ENCODE measurements at places on chromosomes 13 and 19.

DNA sequence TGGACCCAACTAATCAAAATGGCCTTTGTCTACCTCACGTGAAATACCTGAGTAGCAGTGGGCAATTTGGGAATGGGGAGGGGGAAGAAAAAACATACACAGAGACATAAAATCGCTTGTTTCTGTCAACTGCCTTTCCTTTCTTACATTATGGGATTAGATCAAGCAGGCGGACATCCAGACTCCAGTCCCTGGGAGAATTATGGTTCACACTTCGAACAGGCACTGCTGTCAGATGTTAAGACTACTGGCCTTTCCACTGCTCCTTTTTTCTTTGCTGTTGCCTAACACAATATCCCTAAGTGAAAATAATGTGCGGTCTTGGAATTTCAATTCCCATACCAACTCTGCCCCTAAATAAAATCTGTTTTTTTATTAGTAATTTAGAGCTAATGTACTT, 1719.7 kb upstream of the SLC10A2 start:
- DNase-seq = no peak

- DNase-seq = no peak
These were observed 151.5 kb downstream of the RGCC start for GRCh38 chr13:41608839-41609177.

GRCh38 chr13:28849441-28849840, 29.3 kb downstream of the MTUS2 start:
- DNase-seq = no peak

- DNase-seq = no peak
These were observed 13.1 kb downstream of the IRS2 start for GRCh38 chr13:109773276-109773675.

DNA sequence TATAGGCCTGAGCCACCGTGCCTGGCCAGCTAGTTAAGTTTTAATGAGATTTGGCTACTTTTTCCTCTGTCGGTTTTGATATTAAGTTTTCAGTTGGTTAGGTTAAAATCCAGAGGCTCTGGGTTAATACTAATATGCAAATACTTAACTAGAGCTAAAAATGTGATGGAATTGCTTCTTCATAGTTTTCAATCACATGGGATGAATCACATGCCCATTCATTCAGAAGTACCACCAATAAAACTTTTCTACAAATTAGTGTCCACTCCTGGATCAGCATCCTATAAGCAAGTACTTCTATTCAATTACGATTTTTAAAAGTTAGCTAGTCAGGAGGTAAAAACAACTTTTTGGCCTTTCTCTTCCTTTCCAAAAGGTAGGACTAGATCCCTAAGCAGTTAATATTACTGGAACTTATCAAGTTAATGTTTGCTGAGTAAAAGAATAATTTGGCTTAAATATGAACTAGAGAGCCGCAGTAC, 4.3 kb downstream of the SLC25A30 start:
- no peak for DNase-seq

DNA sequence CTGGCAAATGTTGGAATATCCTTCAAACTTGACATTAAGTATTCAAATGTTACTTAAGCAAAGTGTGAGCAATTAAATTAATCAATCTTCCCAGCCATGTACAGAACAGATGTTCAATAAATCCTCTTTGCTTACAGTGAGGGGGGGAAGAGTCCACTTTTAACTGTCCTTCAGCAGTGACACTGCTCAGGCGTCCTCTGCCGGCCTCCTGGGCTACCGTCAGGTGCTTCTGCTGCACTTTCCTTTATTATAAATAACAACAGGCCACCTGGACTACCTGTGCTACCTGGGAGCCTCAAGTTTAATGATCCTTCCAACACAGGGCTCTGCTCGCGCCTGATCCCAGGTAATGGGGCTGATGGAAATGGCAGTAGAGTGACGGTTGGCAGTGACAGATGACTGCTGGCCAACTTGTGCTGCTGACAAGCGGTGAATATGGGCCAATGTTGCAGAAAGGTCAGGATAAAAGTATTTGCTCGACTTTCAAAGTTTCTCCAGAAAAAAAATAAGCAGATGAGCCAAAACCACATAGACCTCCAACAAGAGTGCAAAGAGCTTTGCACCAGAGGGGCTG, 460.0 kb upstream of the ZNF507 start:
- no peak for DNase-seq

- peak; percentile 61 for DNase-seq
These were observed 19.5 kb downstream of the NUFIP1 start for GRCh38 chr13:44969551-44970484.

GRCh38 chr19:37362733-37363132, 8.2 kb upstream of the ZNF527 start:
- no peak for DNase-seq

DNA sequence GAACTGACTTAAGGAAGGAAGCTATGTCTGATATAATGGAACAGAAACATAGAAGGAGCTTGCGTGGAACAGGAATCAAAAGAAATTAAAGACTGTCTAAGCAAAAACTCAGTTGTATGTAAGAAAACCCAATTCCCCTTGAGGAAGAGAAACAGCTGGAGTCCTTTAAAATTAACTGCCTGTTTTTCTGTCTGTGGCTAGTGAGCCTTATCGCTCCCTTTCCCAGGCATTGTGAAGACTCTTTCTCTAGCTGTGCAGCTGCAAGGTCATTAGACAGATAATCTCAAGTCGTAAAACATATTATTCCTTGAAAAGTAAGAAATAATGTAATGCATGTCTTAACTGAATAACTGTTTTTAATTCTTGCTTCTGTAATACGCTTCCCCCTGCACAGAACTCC, 39.7 kb upstream of the IGSF23 start:
- DNase-seq = no peak

DNA sequence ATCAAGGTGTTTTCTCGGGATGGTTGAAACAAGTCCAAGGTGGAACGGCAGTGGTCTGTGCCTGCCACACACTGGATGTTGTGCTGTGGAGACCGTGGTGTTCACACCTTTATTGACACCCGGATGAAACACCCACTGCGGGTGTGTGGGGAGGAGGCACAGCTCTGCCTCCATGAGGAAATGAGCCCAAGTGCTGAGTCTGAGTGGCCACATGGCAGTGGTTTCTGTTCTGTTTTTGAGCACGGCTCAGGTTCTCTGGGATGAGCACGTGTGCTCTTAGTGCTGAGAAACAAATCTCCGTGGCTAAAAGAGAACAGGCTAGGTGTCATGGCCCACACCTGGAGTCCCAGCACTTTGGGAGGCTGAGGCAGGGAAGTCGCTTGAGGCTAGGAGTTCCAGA, 29.5 kb downstream of the UPF1 start:
- DNase-seq = no peak

DNA sequence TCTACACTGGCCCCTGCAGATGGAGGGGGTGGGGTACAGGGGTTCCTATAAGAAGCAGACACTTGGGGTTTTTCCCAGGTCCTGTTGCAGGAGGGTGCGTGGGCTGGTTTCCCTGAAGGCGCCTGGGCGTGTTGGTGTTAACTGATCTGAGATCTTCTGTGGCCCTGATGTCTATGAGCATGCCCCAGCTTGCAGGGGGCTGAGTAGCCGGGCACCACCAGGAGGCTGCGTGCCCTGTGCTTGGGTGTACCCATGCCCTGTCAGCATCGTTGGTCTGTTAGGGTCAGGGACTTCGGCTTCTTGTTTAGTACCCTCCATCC, 45.3 kb downstream of the CAPN12 start:
- DNase-seq = no peak

- DNase-seq = peak; percentile 74
These were observed at the start of gene ZNF99 for GRCh38 chr19:22783651-22784410. Gene ZNF99, minus strand, starts transcription at chr19:22784151. Its CDS starts 135 bp downstream, at chr19:22784016.

GRCh38 chr13:33556828-33557227, 261.1 kb upstream of the RFC3 start:
- no peak for DNase-seq

DNA sequence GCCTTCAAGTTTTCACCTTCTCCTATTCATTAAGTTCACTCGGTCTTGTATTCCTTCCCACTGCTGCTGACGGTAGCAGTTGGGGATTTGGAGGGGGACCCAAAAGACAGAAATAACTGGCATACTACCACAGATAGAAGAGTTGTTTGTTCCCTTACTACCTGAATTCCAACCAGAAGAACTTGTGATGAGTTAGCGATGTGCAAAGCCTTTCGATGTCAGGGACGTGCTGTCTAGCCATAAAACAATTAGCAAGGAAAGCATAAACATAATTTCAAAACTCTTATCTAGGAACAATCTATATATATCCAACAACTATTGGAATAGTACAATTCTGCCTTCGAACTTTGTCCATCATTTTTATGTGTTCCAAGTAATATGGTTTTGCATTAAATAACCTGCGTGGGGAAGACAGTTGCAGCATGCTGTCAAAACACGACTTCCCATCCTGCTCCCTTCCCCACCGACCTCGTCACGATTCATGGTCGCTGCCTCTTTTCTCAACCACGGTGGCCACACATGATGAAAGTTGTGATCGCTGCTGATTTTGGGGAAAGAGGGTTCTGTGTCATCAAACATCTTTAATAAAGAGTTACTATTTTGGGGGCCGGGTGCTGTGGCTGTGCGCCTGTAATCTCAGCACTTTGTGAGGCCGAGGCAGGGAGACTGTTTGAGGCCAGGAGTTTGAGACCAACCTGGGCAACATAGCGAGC, 3.8 kb upstream of the SLC7A9 start:
- DNase-seq = no peak

GRCh38 chr13:77544355-77544754, 8.8 kb downstream of the SCEL start:
- no peak for DNase-seq

DNA sequence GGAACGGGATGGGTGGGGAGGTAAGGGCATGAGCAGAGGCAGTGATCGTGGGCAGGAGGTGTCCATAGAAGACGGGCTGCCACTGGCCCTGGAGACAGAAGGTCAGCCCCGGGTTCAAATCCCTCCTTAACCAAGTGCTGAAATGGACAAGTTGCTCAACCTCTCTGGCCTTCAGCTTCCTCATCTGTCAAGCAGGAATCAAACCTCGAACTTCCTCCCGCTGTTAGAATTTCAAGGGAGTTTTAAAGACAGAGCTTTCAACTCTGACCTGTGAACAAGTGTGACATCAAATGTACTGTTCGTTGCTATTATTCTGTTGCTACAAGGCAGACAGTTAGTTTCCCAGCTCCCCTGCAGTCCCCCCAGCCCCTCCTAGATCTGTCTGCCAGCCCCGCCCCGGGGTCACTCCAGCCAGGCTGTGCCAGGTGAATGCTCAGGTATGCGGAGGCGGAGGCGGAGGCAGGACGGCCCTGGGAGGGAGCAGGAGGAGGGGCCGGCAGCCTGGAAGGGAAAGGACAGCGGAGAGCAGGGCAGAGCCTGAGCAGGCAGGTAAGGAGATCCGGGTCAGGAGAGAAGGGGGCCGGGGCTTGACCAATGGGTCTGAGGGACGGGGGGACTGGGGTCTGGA, at the start of gene EPS8L1:
Gene EPS8L1 (plus strand): TSS at position 499 of the 628 bp plus-strand sequence. CDS start 576 bp downstream, outside the sequence.
- DNase-seq = no peak

DNA sequence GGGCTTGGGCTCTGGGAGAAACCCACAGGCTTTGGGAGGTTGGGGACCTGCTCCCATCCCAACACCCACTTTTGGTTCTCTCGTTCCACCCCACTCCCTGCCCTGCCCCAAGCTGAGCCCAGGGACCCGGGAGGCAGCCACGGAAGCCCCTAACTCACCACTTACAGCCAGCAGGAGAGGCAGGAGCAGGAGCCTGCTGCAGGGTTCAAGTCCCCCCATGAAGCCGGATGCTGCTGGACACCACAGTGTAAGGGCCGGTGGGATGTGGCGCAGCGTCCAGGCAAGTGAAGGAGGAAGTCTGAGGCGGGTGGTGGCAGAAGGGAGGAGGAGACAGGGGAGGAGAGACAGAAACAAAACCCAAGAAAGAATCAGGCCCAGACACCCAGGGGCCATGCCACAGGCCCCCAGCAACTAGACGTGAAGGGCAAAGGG, at the start of gene TYROBP:
Gene TYROBP (minus strand): TSS at position 286 of the 432 bp plus-strand sequence. CDS start 67 bp downstream, at position 219.
- DNase-seq = no peak

DNA sequence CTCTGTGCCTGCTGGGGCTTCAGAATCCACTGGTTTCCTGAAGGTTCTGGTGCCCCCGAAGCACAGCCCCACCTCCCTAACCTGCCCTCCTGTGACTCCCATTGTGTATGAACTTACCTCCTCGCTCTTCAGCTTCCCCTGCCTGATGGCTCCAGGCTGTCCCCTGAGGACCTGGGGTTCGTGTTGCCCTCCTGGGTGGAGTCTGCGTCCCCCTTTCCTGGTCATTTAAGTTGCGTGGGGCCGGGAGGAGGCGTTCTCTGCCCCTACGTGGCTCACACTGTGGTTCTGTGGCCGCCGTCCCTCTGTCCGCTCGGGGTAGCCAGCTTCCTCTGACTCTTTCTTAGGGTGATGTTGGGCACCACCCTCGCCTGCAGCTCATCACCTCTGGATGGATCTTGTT, 13.9 kb downstream of the TFDP1 start:
- DNase-seq = no peak

- peak; percentile 35 for DNase-seq
These were observed 746 bp downstream of the RAB3D start for GRCh38 chr19:11338569-11339253.

DNA sequence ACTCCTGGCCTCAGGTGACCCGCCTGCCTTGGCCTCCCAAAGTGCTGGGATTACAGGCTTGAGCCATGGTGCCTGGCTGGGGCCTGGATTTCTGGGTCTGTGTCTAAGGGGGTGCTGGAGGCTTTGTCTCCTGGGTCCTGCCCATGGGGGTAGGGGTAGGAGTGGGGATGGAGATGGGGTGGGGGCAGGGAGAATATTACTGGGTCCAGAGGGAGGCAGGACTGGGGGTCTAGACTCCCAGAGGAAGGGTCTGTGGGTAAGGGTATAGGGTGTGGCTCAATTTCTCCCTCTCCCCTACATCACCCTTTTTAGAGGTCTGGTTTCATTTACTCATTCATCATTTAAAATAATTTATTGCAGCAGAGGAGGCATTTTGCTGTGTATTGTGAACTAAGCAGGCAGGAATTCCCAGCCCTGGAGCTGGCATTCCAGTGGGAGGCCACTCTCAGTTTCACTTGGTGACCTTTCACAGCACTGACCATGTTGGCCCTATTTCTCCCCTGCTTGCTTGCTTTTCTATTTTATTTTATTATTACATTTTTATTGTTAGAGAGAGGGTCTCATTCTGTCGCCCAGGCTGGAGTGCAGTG, 810 bp upstream of the NFKBID start:
- no peak for DNase-seq

- no peak for DNase-seq
These were observed 32.0 kb downstream of the LTBP4 start for GRCh38 chr19:40633207-40633606.

DNA sequence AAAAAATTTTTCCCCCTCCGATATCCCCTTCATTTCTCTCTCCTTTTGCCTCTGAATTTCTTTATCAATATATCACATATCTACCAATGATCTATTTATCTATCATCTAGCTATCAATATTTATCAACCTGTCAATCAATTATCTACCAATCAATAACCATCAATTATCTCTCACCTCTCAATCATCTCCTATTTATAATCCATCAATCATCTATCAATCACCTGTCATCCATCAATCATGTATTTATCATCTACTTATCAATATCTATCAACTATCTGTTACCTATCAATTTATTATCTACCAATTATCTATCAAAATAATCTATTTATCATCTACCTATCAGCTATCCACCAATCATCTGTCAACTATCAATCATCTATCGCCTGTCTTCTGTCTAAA, 17.1 kb downstream of the MBD3L1 start:
- DNase-seq = no peak

- DNase-seq = no peak
These were observed at the start of gene SBK3 for GRCh38 chr19:55545443-55545842. Gene SBK3, minus strand, starts transcription at chr19:55545543. Its CDS starts 0 bp downstream, at chr19:55545543.

GRCh38 chr13:75873494-75873893, 237.4 kb downstream of the LMO7 start:
- DNase-seq = no peak
